ENCODE measurements at places on chromosomes 7 and 10.

DNA sequence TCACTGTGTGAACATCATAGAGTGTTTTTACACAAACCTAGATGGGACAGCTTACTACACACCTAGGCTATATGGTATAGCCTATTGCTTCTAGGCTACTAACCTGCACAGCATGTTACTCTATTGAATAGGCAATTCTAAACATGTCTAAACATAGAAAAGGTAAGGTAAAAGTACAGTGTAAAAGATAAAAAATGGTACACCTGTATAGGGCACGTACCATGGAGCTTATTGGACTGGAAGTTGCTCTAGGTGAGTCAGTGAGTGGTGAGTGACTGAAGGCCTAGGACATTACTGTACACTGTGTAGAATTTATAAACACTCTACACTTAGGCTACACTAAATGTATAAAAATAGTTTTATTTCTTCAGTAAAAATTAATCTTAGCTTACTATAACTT, 182.0 kb upstream of the THSD7A start:
- no peak for DNase-seq

GRCh38 chr10:72000073-72001032, 36.2 kb downstream of the CHST3 start:
- no peak for DNase-seq

GRCh38 chr7:130901209-130901783, 167.3 kb upstream of the KLF14 start:
- no peak for DNase-seq

DNA sequence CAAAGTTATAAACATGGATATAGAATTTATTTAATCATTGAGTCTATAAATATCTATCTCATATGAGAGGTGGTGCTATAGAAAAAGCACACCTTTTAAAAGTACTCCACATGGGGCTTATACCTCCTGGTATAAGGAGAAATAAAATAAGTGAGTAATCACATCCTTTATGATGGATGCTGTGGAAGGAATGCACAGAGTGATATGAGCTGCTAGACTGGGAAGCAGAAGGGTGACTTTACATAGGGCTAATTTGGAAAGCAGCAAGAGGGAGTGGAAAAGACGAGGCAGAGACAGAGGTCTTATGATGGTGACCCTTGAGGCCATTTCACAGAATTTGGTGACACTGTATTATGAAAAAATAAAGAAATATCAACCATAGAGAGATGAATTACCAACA, 59.4 kb upstream of the AHR start:
- DNase-seq, result no peak

DNA sequence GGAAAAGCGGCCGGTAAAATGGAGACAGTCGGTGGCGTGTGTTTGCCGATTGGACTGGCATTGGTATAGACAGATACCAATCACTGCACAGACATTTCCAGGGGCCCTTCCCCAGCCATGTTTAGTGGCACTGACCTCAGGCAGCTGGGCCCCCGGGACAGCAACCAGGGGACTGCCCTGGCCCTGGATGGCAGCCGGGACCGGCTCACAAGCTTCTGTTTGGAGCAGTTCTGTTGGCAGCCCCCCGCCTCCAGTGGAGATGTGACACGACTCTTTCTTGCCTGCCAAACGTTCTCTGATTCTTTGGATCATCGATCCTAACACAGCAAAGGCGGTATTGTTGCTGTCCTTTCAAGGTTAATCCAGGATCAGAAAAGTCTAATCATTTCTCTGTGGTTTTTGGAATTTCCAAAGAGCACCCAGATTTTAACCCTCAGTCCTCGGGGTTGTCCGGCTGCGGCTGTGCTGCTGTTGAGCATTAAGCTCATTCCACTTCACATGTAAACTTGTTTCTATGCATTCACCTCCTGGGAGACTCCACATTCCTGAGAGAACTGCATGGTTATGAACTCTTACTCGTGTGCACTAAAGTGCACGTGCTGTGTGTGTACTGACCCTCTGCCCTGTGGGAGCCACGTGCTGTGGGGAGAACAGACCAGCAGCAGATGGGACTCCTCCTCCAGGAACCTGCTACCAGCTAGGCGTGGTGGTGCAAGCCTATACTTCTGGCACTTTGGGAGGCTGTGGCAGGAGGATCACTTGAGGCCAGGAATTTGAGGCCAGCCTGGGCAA, 46.0 kb downstream of the FOXK1 start:
- no peak for DNase-seq

DNA sequence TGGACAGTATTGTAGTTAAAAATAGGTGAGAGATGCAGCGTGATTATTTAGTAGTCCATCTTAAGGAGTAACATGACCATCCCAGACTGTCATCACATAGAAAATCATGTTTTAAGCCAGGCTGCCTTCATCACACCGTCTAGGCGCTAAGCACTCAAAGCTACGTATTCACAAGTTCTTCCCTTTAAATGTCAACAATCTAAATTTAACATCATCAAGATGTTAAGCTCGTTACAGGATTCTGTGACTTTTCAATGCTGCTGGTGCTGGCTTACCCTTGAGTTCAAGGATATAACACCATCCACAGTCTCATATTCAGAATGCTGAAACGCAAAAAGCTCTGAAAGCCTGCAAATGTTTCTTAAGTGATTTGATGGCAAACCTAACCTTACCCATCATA, 109.5 kb upstream of the CDCA7L start:
- DNase-seq, result no peak

DNA sequence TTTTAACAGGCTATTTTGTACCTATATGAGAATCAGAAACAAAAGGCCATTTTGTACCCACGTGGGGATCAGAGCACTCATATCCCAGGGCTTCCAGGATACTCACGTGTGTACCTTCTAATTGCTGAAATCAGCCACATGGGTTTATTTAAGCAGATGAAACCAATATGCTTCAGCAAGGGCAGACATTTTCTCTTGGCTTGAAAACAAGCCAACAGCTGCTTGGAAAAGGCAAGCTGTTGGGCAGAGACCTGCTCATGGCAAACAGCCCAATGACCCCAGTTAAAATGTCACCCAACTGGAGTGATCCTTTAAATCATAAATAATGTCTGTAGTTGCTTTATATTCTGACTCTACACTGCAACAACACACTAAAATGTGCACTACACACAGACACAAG, 26.5 kb upstream of the TOMM7 start:
- DNase-seq, result no peak

DNA sequence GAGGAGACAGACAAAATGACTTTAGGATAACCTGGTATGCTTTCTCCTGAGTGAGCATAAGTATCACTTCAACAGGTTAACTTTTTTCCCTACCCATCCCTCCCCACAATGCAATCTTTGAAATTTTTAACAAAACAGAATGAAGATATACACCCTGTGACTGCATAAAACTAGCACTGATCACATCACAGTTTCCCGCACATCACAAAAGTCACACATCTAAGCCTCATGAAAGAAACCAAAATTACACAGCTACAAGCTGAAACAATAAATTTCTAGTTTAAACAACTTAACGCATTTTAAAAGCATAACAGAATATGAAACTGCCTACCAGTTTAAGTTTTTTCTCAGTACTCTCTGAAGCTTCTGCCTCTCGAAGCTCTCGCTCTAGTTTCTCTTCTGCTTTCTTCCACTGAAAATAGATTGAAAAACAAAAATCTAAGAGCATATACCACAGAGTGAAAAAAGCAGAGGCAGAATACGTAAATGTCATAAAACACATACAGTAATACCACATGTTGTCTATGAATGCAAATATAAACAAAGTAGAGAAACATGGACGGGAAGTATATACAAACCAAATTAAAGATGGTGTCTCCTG, 18.1 kb downstream of the NOC3L start:
- DNase-seq, result no peak

DNA sequence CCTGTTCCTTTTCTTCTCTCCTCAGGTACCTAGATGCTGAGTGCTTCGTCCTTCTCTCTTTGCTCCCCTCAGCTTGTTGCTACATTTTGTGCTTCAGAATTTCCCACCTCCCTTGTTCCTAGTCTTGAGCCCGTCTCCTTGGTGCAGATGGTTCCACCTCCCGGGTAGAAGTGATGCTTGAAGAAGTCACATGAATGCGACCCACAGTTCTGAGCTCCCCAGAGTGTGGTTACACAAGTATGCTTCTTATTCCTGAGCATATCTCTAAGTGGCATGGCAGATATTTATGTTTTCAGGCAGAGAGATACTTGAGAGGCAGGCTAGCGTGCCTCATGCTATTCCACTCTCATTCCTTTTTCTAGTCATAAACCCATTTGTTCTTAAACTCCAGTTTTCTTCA, 34.0 kb downstream of the INPP5F start:
- DNase-seq, result no peak

DNA sequence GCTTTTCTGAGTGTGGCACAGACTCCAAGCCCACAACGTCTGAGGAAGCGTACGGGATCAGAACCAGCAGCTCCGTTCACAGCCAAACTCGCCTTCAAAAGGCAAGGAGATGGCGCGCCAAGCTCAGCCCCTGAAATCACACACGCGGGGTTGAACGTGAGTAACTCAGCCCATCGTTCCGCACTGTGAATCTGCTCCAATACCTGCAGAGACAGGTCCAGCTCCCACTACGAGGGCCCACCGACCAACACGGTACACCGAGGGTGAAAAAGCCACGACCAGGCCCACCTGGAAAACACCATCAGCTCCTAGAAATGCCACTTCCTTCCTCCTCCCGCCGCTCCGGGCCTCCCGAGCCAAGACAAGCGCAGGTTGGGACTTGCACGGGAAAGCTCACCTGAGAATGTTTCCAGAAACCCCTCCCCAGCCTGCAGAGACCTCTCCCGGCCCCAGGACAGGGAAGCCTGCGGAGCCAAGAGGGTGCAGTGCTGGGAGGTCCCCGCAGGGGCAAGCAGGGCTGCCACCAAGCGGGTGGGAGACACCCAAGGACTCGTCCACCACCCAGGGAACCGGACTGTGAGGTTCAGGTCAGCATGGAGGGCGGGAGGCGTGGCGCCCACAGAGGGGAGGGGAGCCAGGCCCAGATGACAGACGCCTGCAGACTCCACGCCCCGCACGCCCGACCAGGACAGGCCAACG, 93.9 kb upstream of the PDGFA start:
- no peak for DNase-seq

- DNase-seq, result no peak
These were observed 61.1 kb downstream of the PWWP2B start for GRCh38 chr10:132458071-132458585.

DNA sequence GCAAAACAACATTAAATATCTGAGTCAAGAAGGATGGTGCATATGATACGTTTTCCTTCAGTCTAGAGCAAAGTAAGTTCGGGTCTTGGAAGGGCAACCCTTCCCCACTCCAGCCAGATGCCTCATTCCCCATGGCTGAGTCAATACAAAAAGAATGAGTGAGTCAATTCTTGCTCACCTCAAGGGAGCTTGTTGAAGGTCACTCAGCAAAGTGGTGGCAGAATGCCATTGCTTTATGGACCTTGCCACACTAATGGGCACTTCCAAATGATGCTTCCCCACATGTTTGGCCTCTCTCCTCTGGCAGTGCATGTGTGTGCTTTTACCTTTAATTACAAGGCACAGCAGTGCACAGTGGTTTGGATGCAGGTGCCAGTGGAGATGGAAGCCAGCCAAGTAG, 296.5 kb downstream of the SORCS3 start:
- no peak for DNase-seq

- no peak for DNase-seq
These were observed 133.6 kb upstream of the JCAD start for GRCh38 chr10:30192846-30193608.

GRCh38 chr10:63505562-63505961, 15.6 kb upstream of the REEP3 start:
- DNase-seq, result no peak

DNA sequence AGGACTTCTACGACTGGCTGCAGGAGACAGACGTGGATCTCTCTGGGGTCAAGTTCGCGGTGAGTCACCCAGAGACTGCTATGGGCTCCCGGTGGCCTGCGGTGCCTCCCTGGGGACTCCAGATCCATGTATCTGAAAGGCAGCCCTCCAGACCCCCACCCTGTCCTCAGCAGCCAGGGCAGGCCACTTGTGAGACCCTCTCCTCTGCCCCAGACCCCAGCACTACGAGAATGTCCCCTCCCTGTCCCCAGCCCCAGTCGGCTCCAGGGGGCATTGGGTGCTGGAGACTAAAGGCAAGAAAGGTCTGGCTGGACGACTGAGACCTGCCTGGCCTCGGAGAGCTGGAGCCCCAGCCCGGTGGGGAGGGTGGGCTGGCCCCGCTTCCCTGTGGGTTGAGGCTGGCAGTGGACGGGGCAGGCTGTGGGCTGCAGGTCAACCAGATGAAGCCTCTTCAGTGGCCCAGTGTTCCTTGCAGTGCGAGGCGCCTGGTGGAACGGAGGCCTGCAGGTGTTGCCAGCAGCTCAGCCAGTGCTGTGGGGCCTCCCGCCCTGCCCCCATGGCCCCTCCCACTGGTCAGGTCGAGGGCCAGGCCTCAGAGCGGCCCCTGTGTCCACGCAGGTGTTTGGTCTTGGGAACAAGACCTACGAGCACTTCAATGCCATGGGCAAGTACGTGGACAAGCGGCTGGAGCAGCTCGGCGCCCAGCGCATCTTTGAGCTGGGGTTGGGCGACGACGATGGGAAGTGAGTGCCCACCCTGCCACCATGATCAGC, 13.8 kb downstream of the TMEM120A start:
- no peak for DNase-seq

DNA sequence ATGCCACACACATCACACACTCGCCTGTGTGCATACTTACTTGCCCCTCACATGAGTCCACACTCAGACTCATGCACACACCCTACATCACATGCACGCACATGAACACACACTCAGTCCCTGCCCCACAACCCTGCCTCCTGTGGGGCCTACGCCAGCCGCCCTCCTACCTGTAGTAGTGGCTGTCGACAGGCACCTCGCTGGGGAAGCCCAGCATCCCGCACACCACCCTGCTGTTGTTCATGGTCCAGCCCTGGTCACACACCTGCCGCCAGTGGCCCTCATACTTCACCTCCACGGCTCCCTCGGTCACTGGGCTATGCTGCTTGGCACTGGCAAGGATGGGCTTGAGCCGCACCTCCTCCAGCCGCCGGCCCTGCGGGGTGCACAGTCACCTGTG, 7.2 kb downstream of the LOXL4 start:
- no peak for DNase-seq

DNA sequence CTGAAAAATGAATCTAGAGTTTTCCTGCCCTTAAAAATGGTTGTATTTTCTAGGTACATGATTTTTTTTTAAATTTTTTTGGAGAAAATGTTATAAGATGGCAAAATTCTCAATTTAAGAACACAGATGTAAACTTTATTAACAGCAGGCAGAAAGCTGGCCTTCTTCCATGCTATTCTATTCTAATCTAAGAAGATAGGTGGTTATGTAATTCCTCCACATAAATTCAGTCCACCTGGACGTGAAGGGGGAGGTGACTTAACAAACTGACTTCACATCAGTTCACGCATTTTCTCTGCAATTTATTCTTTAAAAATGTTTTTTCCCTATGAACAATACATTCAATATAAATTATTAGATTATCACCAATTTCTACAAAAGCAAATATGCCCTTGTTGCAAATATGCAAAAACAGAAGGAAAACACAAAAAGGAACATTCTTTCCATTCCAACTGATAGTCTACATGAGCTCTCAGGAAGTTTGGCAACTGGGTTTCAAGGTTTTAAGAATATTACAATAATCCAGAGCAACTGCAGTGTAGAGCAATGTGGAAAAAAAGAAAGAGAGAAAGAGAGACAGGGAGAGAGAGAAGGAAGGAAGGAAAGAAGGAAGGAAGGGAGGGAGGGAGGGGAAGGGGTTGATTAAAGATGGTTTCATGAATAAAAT, 76.8 kb downstream of the HIBADH start:
- no peak for DNase-seq

GRCh38 chr10:44801383-44802327, 109.5 kb upstream of the TMEM72 start:
- no peak for DNase-seq

- no peak for DNase-seq
These were observed 1.5 kb downstream of the SLC25A13 start for GRCh38 chr7:96320442-96320841.
